ENCODE measurements at places on chromosomes 7 and 10. TPM values are rescaled to one million over a fixed set of nuclear protein-coding genes. Genes with fewer than 3 reads are reported as not detected.

GRCh38 chr10:125985557-125986240 is 89.3 kb downstream of the FANK1 start:
- DNase-seq: peak; percentile 46

DNA sequence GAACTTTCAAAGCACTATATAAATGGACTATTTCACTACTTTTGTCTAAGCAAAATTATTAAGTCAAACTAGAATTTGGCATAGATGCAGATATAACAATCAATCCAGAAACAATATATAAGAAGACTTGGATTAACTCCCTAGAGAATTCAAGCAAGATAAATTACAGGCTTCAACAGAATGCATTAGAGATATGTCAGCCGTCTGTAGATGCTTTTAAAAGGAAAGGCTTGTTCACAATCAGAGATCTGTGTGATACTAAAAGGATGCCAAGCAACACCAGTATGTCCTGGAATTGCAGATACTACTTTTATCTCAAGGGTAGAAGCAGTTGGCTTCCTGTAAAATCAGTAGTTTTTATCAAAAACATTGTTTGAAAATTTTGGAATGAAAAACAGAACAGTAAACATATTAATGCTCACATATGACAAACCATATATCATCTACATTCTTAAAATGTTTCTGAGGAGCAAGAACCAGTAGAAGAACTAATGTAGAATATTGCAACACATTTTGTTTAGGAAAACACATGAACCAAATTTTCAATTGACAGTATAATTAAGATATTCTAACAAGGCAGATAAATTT is 947.9 kb upstream of the LRRN3 start:
- no peak for DNase-seq

DNA sequence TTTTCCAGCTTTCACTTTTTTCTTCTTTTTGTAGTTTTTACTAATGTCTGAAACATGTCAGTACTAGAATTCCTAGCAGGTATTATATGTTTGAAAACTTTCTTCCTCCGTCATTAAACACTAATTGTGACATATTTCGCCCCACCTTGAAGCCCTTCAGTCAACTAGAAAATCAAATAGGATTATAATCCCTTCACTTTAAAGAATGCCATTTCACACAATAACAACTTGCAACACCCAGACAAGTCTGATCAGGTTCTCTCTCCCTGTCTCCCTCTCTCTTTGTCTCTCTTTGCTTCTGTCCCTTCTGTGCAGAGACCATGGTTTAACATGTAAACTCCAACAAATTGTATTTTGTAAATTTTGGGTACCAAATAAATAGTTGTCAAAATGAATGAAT is 373.5 kb downstream of the SEMA3D start:
- no peak for DNase-seq

- DNase-seq: no peak
Measured at GRCh38 chr10:20995123-20995987, 98.2 kb upstream of the NEBL start.

GRCh38 chr7:19102884-19103283 is 14.6 kb downstream of the TWIST1 start:
- peak; percentile 73 for DNase-seq

DNA sequence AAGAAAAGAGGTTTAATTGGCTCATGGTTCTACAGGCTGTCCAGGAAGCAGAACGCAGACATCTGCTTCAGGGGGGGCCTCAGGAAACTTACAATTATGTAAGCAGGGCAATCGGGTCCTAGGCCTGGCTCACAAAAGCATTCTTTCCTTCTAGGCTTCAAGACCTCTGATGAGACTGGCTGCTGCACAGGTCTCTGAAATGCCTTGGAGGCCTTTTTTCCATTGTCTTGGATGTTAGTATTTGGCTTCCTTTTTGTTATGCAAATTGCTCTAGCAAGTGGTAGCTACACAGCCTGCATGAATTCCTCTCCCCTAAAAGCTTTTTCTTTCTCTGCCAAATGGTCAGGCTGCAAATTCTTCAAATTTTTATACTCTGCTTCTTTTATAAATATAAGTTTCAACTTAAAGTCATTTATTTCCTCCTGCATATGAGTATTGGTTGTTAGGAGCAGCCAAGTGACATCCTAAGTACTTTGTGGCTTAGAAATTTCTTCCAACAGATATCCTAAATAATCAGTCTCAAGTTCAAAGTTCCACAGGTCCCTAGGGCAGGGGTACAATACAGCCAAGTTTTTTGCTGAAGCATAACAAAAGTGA is 83.1 kb upstream of the SEMA3A start:
- DNase-seq: no peak

GRCh38 chr7:37372750-37373149 is 75.9 kb downstream of the ELMO1 start:
- no peak for DNase-seq

DNA sequence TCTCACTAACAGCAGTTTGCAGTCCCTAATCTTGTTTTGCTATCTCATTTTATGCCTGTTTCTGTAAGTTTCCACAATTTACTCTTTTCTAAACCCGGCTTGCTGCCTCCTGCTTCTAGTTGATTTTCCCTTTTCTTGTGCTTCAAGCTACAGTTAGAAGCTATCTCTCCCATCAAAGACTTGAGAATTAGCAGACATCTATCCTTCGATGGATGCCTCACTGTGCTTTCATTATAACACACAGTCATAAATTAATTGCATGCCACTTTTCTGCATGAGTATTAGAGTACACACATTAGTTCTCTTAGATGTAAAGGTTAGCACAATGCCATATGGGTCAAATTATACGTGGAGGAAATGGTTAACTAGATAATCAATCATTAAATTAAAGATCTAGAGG is 48.7 kb downstream of the SEMA3A start:
- no peak for DNase-seq

- no peak for DNase-seq
Measured at GRCh38 chr7:159151231-159151630, 6.6 kb upstream of the VIPR2 start.

DNA sequence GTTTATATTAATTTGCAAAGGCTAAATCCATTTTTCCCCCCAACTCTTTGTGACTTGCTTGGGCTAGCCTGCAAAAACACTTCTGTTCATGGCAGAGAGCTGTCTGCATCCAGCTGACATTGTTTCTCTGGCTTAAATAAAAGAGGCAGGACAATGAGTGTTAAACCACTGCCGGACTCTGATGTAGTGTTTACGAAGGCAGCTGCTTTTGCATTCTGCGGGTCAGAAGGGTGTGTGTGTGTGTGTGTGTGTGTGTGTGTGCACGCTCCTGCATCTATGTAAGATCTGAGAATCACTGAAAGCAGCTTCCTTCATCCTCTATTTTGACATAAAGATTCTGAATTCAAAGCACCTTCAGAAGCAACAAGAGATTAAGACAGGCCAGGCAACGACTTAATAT is 28.3 kb downstream of the NRP1 start:
- no peak for DNase-seq

DNA sequence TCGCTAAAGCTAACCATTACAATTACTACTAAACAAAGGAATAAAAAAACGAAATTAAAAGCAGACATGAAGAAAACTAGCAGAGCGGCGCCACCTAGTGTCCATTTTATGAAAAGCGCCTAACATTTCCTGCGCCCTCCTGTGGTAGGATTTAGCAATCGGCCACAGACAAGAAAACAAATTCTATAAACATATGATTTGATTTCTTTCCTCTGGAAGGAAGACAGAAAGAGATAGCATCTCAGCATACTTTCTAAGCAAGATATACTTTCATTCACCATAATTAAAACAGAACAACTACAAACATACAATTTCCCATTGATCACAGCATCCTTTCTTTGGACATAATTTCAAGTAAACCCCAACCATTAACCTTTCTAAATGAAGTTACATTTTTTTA is 337.7 kb upstream of the NPVF start:
- DNase-seq: peak; percentile 67

GRCh38 chr10:124242365-124242764 is 149.0 kb upstream of the CHST15 start:
- DNase-seq: no peak

DNA sequence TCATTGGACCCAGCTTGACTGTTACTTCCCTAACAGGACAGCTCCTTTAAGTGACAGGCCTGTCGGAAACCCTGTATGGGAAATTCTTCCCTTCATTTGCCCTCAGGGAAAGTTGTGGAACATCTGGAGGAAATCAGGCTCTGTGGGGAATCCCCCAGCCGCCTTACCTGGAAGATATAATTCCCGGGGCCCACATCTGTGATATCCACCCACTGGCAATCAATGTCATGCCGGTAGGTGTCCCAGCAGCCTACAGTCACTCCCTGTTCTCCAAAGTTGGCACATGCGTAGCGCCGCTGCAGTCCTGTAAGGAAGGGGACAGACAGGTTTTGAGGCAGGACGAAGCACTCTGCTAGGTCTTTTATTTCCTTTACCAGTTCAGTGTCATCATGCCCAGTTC is 16.6 kb downstream of the LOXL4 start:
- DNase-seq: no peak

GRCh38 chr7:117048882-117049281 is 95.6 kb downstream of the ST7 start:
- DNase-seq: no peak

DNA sequence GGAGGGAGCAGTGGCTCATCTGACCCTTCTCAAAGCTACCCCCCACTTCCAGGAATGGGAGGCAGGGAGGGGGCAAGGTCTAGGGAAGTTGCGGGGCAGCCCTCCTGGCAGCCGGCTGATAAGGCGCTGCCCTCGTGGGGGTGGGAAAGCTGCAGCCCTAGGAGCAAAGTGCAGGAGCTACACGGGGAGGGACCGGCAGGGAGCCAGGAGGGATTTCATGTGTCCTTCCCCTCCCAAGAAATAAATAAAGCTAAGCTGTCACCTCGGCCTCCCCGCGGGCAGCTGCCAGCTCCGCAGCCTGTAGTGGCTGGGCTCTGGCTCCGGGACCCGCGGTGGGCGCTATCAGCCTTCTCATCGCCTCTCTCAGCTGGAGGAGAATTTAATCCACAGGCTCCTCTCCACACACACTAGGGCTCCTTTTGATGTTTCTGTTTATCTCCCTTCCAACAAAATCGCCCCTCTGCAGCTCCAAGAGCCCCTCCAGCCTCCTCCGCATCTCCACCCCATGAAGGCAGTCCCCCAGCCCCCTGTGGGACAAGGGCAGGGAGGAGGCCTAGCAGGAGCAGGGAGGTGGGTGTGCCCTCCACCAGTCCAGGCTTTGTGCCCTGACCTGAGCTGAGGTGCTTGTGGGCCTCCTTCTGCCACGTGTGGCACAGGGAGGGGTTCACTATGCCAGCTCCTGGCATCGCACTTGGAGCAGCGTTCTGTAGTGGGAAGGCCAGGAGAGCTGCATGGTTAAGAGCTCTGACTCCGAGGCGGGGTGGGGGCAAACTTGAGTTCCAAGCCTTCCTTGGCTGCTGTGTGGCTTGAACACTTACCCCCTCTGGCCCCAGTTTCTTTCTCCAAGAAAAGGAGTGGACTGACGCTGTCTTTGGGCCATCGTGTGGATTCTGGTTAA is 80.5 kb downstream of the C10orf105 start:
- no peak for DNase-seq

- DNase-seq: peak; percentile 70
Measured at GRCh38 chr10:112280205-112280921, 2.8 kb upstream of the TECTB start.

The PNLIPRP2 gene
- not detected for total RNA-seq

The OPN1SW gene
- not detected for total RNA-seq

The FAM25A gene
- not detected for total RNA-seq

The RET gene
- not detected for total RNA-seq

The GTF2IRD1 gene
- 8.6 TPM for total RNA-seq

The NPSR1 gene
- not detected for total RNA-seq
